AG10803 (cell line): ENCODE measurements at places on chromosomes 7 and 10.

GRCh38 chr10:13938950-13939349 lies 352.2 kb downstream of the PRPF18 start:
- DNase-seq: peak; percentile 80

DNA sequence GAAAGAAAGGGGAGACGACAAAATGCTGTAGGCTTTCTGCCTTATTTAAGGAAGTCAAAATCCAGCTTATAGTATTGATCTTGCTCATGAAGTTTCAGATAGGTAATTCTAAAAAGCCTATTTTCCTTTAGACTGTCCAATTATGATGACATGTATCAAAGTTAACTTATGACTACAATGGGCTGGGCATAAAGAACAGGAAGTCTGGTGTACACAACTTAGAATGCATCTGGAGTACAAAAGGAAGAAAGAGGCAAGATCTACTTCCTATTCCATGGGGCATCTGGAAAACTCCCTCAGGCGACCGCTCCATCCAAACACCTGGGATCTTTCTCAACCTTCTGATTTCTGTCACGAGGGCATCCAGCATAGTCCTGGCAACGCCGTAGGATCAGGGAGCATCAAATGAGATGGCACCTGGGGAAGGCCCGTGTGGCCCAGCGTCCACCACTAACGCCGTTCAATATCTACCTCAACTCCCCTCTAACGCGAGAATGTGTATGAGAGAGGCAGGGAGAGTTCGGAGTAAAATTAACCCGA lies 512 bp downstream of the FAM24B start:
- peak; percentile 25 for DNase-seq

DNA sequence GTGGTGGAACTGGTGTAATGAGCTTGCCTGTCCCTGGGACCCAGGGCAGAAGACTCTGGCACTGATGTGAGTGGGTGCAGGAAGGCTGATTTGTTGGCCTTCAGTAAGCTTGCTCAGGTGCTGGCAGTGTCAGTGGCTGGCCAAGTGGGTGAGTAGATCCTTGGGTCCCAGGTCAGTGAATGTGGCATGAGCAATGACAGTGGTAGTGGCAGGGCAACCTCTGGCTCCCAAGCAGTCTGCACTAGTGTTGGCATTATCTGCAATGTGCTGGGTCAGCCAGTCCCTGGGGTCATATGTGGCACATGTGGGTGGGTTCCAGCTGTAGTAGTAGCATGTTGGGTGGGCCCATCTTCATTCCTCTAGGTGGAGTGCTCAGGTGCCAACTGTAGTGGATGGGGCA lies 640.9 kb upstream of the GRM3 start:
- no peak for DNase-seq

GRCh38 chr7:41448104-41448503 lies 254.8 kb downstream of the INHBA start:
- DNase-seq: peak; percentile 62

DNA sequence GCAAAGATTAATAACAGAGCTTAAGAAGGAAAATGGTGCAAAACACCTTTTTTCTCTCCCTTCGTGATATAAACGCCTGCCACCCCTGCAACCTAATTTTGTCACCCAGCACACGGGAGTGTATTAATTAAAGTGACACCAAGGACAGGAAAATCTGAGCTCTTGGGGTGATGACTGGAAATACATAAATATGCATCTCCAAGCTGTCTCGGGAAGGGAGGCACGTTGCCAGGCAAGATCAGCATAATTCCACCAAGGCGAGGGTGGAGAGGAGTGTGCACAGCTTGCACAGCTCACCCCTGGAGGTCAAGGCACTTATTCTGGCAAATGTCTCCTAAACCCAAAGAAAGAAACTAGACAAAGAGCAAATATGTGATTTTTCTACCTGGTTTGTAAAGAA lies 700.9 kb downstream of the GRID1 start:
- no peak for DNase-seq

DNA sequence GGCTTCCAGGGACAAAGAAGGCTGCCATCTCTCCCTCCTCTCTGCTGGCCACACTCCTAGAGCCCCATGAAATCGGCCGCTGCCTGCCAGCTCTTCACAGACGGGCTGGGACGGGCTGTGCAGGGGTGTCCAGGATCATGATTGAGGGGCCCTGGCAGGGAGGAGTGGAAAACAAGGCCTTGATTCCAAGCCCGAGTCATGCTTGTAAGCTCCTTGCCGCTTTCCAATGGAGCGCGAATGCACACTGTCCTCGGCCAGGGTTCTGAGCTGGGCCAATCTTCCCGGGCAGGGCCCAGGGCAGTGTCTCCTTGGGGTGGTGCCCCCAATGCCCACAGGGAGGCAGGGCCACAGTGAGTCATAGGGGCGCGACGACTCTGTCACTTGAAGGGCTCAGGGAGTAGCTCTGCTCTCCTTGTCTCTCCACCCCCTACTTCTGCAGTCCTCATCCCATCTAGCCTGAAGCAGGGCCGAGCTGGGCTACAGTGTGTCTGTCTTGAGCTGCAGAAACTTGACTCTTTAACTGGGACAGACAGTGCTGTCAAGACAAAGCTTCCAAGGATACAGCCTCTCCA lies 186.2 kb upstream of the SVIL start:
- DNase-seq: no peak

DNA sequence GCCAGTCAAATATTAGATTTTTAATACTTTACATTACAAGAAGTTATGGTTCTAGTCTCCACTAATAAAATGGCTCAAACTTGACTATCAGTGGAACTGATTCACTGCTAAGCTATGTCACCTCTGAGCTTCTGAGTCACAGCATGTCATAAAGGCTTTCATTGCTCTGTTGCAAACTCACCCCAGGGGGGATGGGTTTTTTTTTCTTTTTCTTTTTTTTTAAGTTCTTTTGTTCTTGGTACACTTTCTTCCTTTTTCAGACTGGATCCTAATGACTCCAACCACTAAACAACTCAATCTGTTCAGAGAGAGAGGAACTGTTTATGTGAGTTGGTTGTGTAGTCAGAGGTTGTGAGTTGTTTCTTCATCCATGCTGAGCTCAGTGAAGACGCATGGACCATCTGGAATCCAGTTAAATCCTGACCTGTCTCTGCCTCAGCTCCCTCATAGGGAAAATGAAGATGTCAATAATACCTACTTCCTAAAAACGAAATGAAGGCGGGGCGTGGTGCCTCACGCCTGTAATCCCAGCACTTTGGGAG lies 11.0 kb downstream of the MYOF start:
- DNase-seq: peak; percentile 97

- DNase-seq: peak; percentile 69
These were observed 40.7 kb upstream of the GJD4 start for GRCh38 chr10:35564341-35564968.

- DNase-seq: no peak
These were observed 40.6 kb upstream of the HBP1 start for GRCh38 chr7:107128217-107128616.

DNA sequence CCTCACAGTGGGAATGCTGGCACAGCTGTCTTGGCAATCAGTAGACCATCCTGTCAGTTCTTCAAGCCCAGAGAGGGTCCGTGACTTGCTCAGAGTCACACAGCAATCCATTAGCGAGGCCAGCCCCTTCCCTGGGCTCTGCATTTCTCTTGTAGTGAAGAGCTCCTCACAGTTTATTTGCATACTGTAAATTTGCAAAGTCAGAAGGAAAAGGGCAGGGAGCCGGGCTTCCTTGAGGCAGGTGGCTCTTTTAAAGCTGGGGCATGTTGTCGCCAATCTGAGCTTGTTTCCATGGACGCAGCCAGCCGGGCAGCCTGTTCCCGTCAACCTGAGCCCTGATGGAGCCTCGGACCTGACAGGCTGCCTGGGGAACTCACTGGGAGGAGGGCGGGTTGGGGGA lies 123.4 kb downstream of the CUX1 start:
- DNase-seq: no peak

DNA sequence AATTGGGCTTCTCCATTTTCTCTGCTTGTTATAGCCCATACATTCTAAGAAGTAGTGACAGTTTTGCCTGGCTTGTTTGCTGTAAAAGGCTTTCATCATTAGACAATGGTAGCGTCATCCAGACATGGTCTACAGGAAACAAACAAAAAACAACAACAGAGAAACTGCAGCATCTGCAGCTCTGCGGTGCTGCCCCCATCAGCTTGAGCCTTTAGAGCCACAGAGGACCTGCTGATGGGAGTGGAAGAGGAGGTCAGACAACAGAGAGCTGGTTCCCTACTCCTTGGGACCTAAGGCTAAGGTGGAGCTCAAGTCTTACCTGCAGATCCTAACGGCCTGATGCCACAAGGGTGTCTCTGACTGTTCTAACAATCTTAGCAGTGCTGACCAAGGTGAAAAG lies 3.1 kb downstream of the INA start:
- DNase-seq: no peak

GRCh38 chr10:11425296-11425610 lies 186.2 kb downstream of the USP6NL start:
- no peak for DNase-seq

DNA sequence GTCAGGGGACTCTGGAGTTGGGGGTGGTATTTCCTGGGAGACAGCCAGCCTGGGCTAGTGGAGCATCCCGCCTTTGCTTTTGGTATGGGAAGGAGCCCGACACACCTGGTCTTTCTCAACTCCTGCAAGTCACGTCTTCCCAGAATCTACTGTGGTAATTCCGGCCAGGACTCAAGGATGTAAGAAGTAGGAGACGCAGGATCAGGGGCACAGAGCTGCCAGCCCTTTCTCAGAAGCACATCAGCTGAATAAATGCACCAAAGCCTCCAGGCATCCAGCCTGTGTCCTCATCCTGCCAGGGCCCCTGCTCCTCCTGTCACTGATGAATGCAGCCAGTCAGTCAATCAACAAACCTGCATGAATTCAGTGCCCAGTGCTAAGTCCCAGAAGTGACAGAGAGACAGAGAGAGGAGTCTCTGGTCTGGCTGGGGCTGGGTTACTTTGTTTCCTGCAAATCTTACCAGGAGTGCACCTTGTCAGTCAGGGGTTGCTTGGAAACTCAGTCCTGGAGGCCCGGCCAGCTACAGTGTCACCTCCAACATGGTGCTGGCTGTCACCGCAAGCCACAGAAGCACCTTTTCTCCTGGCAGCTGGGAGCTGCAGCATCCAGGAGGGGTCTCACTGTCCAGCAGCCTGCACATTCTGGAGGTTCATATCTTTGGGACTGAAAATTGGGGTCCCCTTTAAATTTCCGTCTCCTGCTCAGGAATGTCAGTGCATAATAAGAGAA lies 101.8 kb downstream of the PTPRE start:
- no peak for DNase-seq

DNA sequence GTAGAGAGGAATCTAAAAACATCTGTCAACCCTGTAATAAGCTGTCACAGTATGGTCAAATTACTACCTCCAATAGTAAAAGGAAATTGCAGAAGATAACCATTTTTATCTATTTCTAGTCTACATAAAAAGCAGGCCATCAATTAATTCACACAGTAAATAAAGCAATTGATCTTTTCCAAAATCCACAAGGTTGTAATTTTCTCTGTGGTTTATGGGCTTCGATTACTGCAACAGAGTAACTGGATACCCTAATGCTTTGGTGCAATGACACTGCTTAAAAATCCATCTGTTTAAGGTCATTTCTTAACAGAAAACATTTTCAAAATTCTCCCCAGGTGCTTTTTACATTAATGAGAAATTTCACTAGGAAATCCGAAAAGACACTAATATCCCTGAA lies 23.9 kb downstream of the ESYT2 start:
- no peak for DNase-seq

- no peak for DNase-seq
These were observed 107.9 kb downstream of the JCAD start for GRCh38 chr10:29951441-29951931.

DNA sequence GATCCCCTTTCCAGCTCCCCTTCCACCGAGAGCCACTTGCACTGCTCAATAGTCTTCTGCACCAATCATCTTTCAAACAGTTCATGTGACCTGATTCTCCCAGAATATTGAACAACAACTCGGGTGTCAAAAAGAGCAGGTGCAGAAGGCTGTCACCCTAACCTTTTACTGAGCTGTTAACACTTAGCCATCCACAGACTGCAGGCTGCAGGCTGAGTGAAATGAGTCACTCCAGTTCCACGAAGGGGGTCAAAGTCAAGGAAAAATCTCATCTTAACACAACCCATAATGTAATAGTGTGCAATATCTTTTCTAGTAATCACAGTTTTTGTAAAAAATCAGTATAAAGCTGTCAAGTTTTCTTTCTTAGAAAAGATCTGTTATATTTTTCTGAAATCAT lies 63.1 kb downstream of the MTPAP start:
- no peak for DNase-seq

- peak; percentile 65 for DNase-seq
These were observed 9.4 kb downstream of the HNRNPF start for GRCh38 chr10:43399320-43400310.

GRCh38 chr7:102063690-102064180 lies 222.9 kb upstream of the SH2B2 start:
- DNase-seq: peak; percentile 36

DNA sequence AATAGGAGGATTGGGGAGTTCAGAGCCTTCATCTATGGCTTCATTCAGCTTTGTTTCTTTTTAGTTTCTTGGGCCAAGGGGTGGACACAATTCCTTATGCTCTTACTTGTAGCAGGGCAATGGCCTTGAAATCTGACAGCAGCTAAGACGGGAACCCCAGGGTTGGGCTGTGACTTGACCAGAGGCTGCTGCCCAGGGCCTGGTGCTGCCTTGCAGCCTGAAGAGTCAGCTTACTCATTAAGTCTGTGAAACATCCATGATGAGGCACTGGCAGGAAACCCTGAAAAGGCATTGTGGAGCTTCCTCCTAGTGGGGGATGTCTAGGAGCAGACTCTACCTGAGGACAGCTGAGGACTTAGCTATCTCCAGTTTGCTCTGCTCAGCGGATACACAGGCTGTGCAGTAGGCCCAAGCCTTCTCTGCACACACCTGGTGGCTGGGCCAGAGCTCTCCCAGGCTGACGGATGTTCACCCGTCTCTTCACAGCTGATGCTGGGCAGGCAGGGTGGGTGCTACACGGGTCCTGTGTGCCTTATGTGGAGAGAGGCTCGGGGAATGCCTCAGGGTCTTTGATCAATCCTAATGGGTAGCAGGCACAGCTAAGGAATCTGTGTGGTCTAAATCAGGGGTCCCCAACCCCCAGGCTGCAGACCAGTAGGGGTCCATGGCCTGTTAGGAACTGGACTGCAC lies 17.8 kb downstream of the CXCL12 start:
- DNase-seq: no peak

DNA sequence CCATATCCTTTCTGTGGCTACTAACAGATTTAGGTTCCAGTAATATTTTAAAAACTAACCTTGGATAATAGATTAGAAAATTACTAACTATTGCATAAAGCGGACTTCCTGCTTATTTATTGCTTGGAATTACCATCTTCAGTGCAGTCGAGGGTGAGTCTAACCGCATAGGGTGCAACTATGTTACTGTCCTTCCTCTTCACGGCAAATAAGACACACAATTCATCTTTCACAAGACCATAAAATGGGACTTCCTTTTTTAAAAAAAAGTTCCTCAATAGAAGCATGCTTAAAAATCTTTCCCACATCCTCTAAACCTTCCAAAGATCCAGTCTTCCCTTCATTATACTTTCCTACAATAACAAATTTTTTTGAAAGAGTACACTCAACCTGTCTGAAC lies 2.1 kb downstream of the SLC25A40 start:
- no peak for DNase-seq

- peak; percentile 50 for DNase-seq
These were observed 105.0 kb upstream of the DIP2C start for GRCh38 chr10:794382-794956.
